ENCODE measurements at places on chromosomes 2 and 18.

GRCh38 chr2:65228263-65228750, 676 bp downstream of the ACTR2 start:
- peak; percentile 48 for DNase-seq

DNA sequence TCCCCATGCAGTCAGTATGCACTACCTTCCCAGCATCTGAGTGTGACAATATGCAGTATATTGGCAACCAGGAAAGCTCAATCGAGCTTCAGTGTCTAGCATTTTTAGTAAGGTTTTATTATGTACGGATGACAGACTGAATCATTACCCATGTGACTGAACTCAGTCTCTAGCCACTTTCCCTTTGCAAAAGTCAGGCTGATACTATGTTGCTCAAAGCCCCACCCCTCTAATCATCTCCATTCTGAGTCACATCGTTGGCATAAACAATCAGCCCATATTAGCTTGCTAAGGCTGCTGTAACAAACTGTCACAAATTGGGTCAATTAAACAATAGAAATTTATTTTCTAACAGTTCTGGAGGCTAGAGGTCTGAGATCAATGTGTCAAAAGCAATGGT, 25.8 kb upstream of the SRD5A2 start:
- DNase-seq = no peak

- no peak for DNase-seq
These were observed 2.1 kb upstream of the STK17B start for GRCh38 chr2:196173505-196173904.

GRCh38 chr2:16617282-16618266, 48.1 kb downstream of the CYRIA start:
- peak; percentile 68 for DNase-seq

DNA sequence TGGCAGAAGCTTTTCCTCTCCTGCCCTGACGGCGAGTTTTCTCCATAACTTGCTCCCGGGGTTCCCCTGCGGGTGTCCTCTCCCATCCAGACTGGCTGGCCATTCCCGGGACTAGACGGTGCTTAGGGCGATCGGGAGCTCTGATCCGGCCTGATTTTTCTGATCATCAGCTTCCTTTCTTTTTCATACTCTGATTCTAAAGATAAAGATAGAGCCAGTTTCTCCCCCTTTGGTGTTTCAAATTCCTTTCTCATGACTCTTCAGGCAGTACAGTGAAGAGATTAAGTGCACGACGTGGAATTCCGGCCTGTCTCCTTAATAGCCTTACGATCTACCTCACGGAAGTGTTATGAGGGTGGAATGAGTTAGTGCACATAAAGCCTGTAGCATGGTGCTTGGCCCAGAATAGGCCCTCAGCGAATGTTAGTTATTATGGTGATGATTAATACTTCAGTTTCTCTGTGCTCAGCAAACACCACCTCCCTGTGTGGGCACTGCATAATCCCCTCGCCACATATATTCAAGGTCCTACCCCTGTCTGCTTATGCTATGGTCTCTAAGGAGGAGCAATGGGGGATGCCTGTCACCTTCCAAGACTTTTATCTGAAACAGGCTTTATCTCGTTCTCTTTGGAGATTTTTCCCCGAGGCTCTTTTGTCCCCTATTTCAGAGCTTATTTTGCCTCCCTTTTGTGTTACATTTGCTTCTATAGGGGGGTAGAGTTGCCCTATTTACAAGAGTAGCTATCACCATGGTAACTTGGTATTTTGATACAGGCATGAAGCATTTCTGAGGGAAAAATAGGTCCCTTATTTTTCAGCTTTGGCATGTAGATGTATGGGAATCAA, 254.8 kb downstream of the CDH2 start:
- DNase-seq = peak; percentile 85

GRCh38 chr2:227103583-227103982, 60.4 kb downstream of the COL4A4 start:
- no peak for DNase-seq

DNA sequence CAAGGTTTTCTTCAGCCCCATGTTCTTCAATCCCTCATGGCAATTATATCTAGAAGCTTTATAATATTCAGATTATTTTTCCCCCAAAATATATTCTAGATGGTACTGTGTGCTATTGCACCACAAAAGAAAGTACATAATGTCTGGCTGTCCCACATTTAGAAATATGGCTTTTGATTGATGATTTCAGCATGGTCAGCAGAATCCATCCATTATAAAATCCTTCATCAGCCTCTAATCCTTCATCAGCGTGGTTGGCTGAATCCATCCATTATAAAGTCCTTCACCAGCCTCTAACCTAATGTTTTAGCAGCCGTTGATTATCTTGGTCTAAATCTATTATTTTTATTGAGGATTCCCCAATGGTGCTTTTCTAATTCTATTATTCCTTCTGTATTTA, 23.3 kb upstream of the HAAO start:
- DNase-seq = no peak

DNA sequence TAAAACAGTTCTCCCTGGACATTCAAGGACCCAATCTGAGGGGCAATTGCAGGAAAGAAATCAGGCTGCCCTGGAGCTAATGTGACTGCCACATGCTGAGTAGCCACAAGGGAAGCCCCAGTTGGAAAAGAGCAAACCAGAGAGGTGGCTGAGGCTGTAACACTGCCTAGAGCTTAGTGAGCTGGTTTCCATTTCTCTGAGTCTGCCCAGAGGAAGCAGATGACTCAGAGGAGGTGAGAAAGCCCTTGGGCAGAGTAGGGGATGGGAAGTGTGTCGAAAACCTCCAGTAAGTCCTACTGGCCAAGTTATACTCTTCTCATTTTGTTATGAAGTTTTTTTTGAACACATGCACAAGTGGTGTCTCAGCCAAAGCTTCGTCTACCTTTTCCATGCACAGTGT, 753.0 kb downstream of the CNTNAP5 start:
- DNase-seq = peak; percentile 0

DNA sequence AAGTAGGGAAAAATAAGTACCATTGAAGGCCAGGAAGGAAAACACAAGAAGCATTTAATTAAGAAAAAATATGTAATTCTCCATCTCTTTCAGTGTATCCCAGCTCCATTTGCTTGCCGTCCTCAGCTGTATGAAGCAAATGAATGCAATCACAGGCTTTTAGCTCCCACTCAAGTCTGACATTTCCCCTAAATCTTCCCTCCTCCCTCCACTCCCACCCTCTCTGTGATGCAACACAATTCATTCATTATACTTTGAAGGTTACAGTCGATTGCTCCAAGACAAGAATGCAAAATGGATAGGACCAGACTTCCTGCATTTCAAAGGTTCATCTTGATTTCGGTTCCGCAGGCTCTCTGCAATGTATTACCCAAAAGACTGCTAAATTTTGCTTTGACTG, 172.7 kb upstream of the SERPINE2 start:
- no peak for DNase-seq

Measured in choroid plexus epithelial cell (primary cell).